M059J (cell line): ENCODE measurements at places on chromosomes 5 and 9.

DNA sequence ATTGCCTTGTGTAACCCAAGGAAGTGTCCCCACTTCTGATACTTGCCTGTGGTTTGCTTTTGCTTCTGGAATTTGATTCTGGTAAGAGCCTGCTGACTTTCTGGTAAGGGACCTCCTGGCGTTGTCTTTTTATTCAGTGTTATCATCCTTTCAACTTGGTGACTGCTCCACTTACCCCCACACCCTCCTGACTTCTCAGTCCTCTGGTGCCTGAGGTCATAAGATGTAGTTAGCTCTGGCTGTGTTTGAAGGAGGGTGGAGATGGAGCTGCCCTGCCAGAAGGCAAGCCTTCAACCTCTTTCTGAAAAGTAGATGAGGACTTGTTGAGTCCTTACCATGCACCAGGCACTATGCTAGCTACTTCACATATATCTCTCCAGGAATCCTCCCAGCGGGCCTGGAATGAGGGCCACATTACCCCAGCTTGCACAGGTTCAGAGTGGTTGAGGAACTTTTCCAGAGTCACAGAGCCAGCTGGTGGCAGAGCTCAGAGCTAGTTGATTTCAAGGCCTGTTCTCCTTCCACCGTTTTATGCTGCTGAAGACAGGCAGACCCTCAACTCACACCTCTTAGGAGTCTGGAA is 45.2 kb upstream of the PITX1 start:
- no peak for DNase-seq

DNA sequence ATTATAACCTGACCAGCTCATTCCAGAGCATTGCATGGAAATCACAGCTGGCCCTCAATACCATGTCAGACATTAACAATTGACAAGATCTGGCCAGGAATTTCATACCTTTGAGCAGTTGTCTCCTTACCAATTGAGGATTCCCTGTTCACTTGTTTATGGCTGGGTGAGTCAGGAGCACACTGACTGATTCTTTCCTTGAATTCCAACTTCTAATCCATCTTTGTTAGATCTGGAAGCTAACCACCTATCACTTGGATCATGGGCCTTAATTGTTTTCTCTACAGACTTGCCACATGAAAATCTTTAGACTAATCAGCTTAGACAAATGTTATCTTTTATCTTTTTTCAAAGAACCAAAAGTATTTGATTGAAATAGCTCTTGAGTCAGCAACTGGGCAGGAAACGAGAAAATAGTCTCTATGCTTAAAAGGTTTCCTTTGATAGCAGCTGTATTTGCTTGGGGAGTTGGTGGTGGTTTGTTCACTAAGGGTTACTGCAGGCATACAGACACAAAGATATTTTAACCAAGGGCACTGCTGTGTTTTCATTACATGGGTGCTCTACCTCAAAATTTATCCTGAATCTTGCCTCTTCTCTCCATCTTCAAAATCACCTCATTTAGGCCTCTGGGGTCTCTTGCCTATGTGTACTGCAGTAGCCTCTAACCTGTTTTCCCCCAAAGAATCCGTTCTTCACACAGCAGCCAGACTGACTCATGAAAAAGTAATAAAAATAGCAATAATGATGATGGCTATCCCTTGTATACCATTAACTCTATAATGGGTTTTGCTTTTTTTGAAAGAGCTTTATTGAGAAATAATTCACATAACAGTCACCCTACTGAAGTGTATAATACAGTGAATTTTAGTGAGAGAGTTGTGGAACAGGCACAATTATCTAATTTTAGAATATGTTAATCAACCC is 197.0 kb upstream of the NMUR2 start:
- DNase-seq, result no peak

DNA sequence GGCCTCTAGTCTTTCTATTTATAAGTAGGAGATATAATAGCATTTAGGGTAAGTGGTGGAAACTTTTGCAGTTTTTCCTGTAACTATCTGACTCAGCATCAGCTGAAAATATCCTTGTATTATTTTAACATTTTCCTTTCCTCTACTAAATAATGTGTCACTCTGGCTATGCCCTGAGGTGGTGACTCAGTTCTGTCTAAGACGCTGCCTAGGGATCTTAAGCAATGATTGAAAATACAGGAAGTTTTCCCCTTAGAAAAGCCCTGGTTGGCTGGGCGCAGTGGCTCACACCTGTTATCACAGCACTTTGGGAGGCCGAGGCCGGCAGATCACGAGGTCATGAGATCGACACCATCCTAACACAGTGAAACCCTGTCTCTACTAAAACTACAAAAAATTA is 9.3 kb upstream of the EDIL3 start:
- peak; percentile 93 for DNase-seq

DNA sequence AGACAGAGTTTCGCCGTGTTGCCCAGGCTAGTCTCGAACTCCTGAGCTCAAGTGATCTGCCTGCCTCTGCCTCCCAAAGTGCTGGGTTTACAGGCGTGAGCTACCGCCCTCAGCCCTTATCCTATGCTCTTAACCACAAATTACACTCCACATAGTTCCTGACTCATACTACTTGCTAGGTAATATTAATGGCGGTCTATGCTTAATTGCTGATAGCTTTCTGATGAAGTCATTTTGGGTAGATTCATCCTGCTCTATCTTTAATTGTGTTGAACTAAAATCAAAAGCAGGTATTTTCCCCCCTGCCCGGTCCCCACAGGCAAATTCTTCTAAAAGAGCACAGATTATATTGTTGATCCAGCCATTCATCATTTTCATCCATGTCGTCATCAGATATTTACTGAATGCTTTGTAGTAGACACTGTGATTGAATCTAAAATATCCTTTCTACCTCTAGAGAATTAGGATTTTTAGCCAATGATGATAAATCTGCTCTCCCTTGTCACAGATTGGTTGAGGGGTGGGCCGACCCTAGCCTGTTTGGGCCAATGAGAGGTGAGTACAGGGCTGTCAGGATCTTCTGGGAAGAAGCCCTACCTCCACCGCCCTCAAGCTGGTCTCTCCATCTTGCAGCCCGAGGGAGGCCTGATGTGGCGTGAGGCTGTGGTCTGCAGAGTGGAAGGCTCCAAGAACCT is 144.8 kb downstream of the NR3C1 start:
- peak; percentile 94 for DNase-seq

GRCh38 chr9:123376218-123377071 is 20.4 kb downstream of the CRB2 start:
- no peak for DNase-seq
